NCI-H1092 (cell line): ENCODE measurements at places on chromosomes 5 and 9.

DNA sequence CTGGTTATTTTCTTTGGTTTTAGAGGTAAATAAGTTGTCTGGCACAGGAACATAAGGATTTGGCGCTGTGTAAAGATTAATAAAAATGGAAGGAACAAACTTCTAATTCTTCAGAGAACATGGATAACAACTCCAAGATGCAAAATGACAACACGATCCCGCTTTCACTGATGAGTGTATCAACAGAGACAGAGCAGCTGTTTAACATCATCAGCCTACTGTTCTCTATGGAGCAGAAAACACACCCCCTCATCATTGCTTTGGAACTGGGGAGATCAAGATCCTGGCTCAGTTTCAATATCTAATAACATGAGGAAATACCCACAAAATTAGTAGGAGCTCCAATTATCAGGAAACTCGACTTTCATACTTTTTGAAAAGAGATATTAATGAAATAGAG is 8.3 kb upstream of the GAS1 start:
- no peak for DNase-seq

GRCh38 chr5:132901036-132901435 is 27.6 kb downstream of the LEAP2 start:
- DNase-seq = no peak

- no peak for DNase-seq
Measured at GRCh38 chr9:2117527-2117926, 102.4 kb downstream of the SMARCA2 start.

- no peak for DNase-seq
Measured at GRCh38 chr5:147830035-147830434, 1.4 kb downstream of the SPINK1 start.

GRCh38 chr9:98216391-98216790 is 24.0 kb upstream of the CORO2A start:
- DNase-seq = no peak

DNA sequence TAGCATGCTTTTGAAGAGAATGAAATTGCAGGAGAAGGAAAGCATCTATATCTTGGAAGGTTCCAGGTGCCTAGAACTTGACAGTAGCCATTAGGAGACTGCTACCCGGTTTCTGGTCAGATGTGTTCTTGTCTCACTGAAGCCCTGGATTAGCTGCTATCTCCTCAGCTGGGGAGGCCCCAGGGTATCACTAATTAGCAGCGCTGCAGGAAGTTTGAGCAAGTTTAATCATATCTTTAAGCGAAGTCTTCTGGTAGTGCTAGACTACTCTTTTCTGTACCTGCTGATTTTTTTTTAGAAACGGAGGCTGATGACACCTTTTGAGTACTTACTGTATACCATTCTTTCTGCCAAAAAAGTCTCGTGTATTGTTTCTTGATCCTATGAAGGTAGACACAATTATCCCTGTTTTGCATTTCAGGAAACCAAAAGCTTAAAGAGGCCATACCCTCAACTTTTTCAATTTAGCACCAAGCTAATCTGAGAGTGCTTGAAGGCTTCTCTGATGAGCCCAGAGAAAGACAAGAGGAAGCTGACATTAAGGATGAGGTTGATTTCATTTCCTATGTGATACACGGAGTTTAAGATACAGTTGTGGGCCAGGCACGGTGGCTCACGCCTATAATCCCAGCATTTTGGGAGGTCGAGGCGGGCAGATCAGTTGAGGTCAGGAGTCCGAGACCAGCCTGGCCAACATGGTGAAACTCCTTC is 201.3 kb downstream of the ARHGAP26 start:
- DNase-seq = no peak

GRCh38 chr9:126618190-126618584 is 4.5 kb downstream of the LMX1B start:
- DNase-seq = no peak
